ENCODE measurements at places on chromosomes 6 and 20. TPM values are rescaled to one million over a fixed set of nuclear protein-coding genes. Genes with fewer than 3 reads are reported as not detected.

DNA sequence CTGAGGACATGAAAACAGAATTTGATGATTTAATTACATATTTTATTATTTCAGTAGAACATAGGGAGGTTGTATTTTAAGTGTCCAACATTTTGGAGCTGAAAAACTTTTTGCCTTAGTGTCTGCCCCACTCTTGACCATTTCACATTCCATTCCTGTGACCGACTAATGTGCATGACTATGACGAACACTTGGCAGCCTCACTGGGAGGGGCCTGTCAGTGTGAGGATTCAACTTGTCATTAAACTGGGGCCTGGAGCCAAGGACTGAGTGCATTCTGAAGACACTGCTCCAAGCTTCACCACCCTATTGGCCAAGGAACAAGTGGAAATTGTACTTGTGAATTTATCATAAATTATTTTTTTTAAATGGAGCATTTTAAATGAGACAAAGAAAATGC lies 661.3 kb downstream of the BCKDHB start:
- H3K36me3 ChIP-seq, result no peaks in the 10 kb centered on the region
- H3K27me3 ChIP-seq, result no peaks in the 10 kb centered on the region
- H3K4me1 ChIP-seq, result no peaks in the 10 kb centered on the region
- H3K4me3 ChIP-seq, result no peak overlapping the region
- H3K27ac ChIP-seq, result no peak overlapping the region

KCNK15 gene
- total RNA-seq, result 0.36 TPM

DNA sequence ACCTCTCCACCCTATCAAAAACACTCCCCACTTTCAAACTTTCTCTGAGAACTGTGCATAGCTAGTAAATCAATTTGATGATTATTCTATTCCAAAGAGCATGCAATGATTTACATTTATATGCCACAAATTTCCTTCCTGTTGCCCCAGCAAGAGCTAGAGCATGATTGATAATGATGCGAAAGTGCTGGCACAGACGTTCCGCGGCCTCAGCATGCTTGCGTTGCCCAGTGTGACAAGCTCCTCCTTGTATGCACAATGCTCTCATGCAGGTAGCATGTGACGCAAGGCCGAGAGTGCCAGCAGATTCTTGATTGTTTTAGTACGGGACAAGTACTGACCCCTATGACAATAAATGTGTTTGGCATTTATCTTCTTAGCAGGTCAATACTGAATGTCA lies 696.3 kb upstream of the SLC35B3 start:
- H3K27me3 ChIP-seq, result no peaks in the 10 kb centered on the region
- peaks cover 19% of the 10 kb centered on the region for H3K4me1 ChIP-seq
- no peak overlapping the region for H3K4me3 ChIP-seq
- DNase-seq, result no peak
- H3K27ac ChIP-seq, result no peak overlapping the region

- peaks cover 17% of the 10 kb centered on the region for H3K4me1 ChIP-seq
- no peaks in the 10 kb centered on the region for H3K27me3 ChIP-seq
- no peak overlapping the region for H3K4me3 ChIP-seq
- DNase-seq, result no peak
Measured at GRCh38 chr6:151015101-151015700, 149.7 kb downstream of the MTHFD1L start.

GRCh38 chr20:21424846-21425245 lies 27.5 kb upstream of the NKX2-4 start:
- no peak overlapping the region for H3K4me3 ChIP-seq
- H3K27ac ChIP-seq, result no peak overlapping the region
- peaks cover 11% of the 10 kb centered on the region for H3K27me3 ChIP-seq
- no peaks in the 10 kb centered on the region for H3K4me1 ChIP-seq

- H3K27me3 ChIP-seq, result no peaks in the 10 kb centered on the region
- H3K36me3 ChIP-seq, result peaks cover 10% of the 10 kb centered on the region
Measured at GRCh38 chr6:93248631-93249030, 170.7 kb downstream of the EPHA7 start.

GRCh38 chr6:29964887-29965562 lies 22.7 kb downstream of the HLA-A start:
- H3K4me3 ChIP-seq, result peak overlapping the region; percentile 82
- H3K36me3 ChIP-seq, result no peaks in the 10 kb centered on the region
- peaks cover 31% of the 10 kb centered on the region for H3K4me1 ChIP-seq
- peak overlapping the region; percentile 94 for H3K27ac ChIP-seq

DNA sequence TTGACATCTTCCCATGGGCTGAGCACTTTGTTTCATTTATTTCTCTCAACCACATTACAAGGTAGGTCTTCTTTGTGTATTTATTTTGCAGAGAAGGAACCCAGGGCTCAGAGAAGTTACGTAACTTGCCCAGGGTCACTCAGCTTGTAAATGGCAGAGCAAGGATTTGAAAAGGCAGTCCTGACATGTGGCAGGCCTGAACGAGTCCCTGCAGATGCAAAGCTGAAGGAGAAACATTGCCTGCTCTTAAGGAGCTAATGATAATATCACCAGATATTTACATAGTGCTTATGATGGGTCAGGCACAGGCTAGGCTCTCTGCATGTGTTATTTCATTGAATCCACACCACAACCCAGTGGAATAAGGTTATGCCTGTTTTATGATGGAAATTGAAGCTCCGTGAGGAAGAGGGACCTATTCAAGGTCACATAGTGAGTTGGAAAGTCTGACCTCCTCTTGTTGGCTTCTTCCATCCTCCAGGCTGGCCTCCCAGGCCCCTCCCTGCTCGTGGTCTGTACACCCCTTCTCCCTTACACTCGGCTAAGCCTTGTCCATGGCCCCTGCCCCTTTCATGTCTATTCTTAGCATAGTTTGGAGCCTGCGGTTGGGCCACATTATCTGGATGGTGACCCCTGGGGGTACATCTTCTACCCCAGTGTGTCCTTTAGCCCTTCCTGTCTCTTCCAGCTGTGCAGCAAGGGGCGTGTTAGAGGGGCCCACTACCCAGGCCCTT lies 12.5 kb downstream of the MYH7B start:
- H3K27me3 ChIP-seq, result no peaks in the 10 kb centered on the region
- H3K36me3 ChIP-seq, result no peaks in the 10 kb centered on the region
- no peak overlapping the region for H3K4me3 ChIP-seq
- no peaks in the 10 kb centered on the region for H3K4me1 ChIP-seq
- H3K27ac ChIP-seq, result no peak overlapping the region

All from type B pancreatic cell (in vitro differentiated cells).